C1 segment of cervical spinal cord (tissue), 14 donors: ENCODE measurements at places on chromosomes 11 and 22.
A peak's percentile ranks its signal among the peaks of the same experiment; 100 is the strongest.

- no peak for DNase-seq
Observed at GRCh38 chr11:112877581-112877980, 83.6 kb upstream of the NCAM1 start.

DNA sequence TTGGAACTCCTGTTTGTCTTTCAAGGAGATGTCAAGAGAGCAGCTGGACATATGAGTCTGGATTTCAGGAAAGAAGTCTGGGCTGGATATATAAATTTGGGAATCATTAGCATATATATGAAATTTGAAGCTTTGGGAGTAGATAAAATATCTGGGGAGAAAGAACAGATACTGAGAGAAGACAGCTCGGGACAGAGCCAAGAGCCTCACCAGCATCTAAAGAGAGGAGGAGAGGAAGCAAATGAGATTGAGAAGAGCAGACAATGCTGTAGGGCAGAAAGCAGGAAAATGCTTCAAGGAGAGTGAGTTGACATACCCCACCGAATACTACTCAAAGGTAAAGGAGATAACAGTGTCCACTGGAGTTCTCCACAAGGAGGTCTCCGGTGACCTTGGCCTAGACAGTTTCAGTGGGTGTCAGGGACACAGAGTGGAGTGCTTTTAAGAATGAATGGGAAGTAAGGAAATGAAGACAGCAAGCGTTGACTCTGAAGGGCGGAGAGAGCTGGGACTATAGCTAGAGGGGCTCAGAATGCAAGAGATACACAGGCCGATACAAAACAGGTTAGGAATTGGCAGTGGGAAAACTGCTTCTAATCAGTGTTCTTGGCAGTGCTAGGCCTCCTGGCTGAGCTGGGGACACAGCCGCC is 862 bp downstream of the APBB1 start:
- DNase-seq: no peak

DNA sequence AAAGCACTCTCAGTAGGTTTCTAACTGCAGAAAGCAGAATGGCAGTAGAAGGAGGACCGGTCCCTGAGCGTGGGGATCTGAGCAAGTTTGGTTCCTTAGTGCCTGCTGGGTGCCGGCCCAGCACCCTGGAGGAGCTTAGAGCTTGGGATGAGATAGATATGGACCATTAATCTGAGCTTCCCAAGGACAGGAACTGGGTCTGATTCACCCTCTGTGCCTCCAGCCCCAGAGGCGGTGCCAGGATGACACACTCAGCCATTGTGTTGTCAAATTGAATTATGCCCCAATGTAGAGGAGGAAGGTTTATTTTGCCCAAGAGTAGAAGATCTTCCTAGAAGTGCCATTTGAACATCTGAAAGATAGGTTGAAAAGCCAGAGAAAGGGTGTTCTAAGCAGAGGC is 4.3 kb downstream of the ZC3H7B start:
- DNase-seq: no peak

- DNase-seq: no peak
Observed at GRCh38 chr11:61035526-61035835, 64.0 kb downstream of the CD6 start.

GRCh38 chr22:38232196-38232595 is 30.4 kb downstream of the MAFF start:
- no peak for DNase-seq

- DNase-seq: no peak
Observed at GRCh38 chr11:124150684-124151083, 32.5 kb upstream of the OR10D3 start.

DNA sequence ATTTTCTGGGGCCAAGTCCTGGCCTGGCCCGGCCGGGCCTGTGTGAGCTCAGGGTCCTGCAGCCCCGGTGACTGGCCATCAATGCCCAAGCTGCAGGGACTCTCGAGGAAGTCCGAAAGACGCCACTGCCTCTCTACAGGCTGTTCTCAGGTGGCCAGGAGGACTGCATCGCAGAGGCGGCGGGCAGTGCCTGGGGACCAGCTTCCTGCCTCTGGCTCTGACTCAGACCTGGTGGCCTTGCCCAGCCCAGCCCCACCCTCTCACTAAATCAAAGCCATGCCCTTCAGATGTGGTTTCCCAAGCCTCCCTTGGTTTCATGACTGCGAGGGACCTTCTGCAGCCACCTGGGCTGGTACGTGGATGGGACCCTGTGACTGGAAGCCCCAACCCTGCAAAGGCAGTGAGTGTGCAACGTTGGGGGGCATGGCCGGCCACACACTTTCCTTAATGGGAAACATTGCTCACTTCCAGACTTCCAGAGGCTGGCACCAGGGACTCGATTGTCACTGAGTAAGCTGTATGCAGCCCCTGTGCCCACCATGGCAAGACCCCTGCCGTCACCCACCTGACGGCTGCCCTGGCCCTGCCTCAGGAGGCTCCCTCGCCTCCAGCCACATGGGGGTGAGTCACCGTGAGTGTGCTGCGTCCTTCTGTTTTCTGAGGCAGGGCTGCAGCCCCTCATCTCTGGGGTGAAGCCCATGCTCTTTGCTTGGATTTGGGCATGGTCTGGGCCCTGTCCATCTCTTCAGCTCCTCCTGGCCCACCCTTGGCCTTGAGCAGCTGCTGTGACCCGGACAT is 6.0 kb upstream of the FGF3 start:
- no peak for DNase-seq

- DNase-seq: peak; percentile 65
Observed at GRCh38 chr22:19970479-19971275, 29.1 kb upstream of the TXNRD2 start.

DNA sequence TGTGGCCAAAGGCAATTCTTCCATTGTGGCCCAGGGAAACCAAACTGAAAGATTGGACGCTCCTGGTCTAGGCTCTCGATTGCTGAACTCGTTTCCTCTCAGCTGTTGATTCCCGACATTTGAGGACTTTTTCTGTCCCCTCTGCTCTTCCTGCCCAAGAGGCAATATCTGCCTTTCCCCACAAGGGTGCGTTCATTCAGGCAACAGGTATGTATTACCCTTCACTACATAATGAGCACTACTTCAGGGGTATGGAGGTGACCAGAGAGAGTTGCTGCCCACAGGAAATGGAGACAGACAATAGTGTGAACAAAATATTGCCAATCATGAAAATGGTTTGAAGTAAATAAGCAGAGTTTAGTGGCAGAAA is 8.2 kb downstream of the PTH start:
- no peak for DNase-seq

- DNase-seq: no peak
Observed at GRCh38 chr11:29159552-29160465, 857.0 kb downstream of the KCNA4 start.

GRCh38 chr11:75024068-75024449 is 35.3 kb downstream of the NEU3 start:
- peak; percentile 8 for DNase-seq

GRCh38 chr11:76201056-76201455 is 5.2 kb downstream of the WNT11 start:
- DNase-seq: no peak

DNA sequence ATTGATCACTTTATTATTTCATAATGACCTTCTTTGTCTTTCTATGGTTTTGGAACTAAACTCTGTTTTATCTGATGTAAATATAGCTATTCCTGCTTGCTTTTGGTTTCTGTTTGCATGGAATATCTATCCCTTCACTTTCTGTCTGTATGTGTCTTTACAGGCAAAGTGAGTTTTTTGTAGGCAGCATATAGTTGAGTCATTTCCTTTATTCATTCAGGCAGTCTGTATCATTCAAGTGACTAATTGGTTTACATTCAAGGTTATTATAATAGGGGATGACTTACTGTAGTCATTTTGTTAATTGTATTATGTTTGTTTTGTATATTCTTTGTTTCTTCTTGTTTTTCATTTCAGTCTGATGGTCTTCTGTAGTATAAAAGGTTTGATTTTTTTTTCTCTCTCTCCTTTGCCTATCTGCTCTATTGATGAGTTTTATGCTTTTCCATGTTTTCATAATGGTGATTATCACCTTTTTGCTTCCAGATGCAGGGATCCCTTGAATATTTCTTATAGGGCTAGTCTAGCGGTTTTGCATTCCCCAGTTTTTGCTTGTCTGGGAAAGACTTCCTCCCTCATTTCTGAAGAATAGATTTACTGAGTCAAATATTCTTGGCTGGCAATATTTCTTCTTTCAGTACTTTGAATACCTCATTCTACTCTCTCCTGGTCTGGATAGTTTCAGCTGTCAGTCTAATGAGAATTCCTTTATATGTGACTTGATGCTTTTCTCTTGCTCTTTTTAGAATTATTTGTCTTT is 50.4 kb downstream of the GDPD4 start:
- no peak for DNase-seq

GRCh38 chr11:13222285-13222684 is 55.3 kb upstream of the BMAL1 start:
- no peak for DNase-seq

- DNase-seq: no peak
Observed at GRCh38 chr11:108780119-108780518, 115.2 kb downstream of the DDX10 start.

- DNase-seq: no peak
Observed at GRCh38 chr11:122727101-122727929, 71.8 kb downstream of the UBASH3B start.

DNA sequence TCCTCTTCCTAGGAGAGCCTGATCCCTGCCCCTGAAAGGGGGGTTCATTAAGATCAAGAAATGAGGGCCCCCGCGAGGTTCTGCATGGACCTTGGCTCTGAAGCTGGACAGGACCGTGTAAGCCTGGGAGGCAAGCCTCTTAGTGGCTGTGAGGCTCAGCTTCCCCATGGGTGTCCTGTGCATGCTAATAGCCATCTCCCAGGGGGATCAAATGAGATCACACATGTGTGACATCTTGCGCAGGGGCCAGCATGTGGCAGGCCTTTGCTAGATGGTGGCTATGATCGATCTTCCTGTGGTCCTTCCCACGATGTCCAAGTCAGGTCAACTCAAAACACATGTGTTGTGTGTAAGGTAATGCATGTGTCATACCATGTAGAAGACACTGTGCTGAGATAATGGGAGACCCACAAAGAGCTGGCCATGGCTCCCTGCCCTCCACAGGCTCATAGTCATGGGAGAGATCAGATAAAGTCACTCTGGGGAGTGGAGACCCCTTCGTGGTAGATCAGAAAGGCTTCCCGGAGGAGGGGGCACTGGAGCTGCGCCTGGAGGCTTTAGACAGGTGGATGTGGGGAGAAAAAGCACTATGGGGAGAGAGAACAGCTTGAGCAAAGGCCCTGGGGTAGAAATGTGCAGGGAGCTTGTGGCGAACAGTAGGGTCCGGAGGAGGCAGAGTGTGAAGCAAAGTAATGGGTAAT is 3.7 kb downstream of the RAC2 start:
- DNase-seq: no peak

- no peak for DNase-seq
Observed at GRCh38 chr11:85385547-85385946, 241.6 kb downstream of the DLG2 start.

DNA sequence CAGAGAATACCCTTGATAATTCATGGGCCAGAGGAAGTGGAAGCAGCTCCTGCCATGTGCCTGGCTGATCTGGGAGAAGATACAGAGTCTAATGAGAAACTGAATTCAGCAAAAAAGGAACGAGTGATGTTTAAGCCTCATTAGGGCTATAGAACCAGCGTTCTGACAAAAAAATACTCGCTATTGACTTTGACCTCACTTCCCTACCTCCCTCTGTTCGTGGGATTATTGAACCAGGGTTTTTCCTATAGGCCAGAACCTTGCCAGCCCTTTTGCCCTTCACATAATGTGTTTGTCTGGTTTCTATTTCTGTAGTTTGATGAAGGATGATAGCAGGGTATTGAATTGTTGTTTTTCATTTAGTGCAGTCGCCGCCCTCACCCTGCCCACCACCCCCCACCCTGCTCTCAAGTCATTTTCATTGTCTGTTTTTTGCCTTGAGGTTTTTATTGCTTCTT is 7.6 kb upstream of the RBFOX2 start:
- no peak for DNase-seq

- DNase-seq: no peak
Observed at GRCh38 chr11:120001178-120002090, 136.5 kb downstream of the TRIM29 start.

DNA sequence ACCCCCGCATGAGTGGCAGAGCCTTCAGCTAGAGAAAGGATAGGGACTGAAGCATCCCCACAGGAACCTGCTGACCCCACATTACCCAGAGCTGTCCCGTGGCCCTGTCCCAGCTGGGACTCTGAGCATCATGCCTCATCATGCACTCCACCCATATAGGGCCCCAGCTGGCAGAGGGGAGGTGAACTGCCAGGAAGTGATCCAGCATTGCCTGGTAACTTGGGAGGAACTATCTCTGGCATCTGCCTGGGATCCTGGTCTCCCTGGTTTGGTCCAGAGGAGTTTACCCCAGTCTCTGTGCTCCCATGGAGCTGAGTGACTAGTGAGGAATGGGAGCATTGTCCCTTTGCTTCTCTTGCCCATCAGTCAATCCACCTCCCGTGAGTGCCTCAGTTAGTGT is 228.8 kb downstream of the GRIK4 start:
- DNase-seq: no peak

- no peak for DNase-seq
Observed at GRCh38 chr11:117821431-117821830, 3.1 kb downstream of the FXYD2 start.

- DNase-seq: no peak
Observed at GRCh38 chr22:38305471-38306448, 11.5 kb downstream of the CSNK1E start.

- no peak for DNase-seq
Observed at GRCh38 chr11:113895367-113896155, 9.0 kb upstream of the HTR3B start.

- no peak for DNase-seq
Observed at GRCh38 chr11:2794968-2795322, 90.6 kb downstream of the CDKN1C start.

GRCh38 chr11:130089674-130090073 is 20.0 kb downstream of the APLP2 start:
- no peak for DNase-seq

DNA sequence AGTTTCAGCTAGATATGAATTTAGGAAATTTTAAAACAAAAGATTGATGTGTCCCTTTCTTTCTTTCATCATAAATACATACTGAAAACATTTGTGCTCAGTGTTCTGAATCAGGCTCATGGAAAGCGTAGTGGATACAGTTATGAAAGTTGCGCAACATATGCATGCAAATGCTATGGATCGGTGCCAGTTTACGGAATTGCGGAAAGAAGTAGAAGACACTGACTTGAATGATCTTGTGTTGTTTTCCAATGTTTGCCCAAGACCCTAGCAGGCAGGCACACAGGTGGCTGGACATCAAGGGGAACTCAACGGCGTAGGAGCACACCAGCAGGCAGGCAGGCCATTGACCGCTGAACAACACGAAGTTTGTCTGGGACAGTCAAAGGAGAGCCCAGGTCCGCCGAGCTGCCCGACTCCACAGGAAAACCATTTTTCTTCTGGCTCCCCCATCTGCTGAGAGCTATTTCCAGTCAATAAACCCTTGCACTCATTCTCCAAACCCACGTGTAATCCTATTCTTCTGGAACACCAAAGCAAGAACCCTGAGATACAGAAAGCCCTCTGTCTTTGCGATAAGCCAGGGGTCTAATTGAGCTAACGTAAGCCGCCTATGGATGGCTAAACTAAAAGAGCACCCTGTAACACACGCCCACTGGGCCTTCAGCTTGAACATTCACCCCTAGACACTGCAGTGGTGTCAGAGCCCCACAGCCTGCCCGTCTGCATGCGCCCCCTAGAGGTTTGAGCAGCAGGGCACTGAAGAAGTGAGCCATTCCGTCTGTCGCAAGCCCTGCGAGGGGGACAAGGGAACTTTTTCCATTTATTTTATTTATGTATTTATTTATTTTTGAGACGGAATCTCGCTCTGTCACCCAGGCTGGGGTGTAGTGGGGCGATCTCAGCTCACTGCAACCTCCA is 7.4 kb upstream of the BIRC3 start:
- DNase-seq: no peak

GRCh38 chr11:83031127-83031526 is 40.6 kb downstream of the RAB30 start:
- DNase-seq: no peak

GRCh38 chr22:26885441-26886261 is 228.3 kb downstream of the MIAT start:
- DNase-seq: no peak
